Hepatocyte (in vitro differentiated cells): ENCODE measurements at places on chromosomes 3 and 15. TPM values are rescaled to one million over a fixed set of nuclear protein-coding genes. Genes with fewer than 3 reads are reported as not detected.
A peak's percentile ranks its signal among the peaks of the same experiment; 100 is the strongest.

- H3K36me3 ChIP-seq, result no peaks in the 10 kb centered on the region
- no peaks in the 10 kb centered on the region for H3K27me3 ChIP-seq
- no peak for DNase-seq
- H3K4me3 ChIP-seq, result no peak overlapping the region
- H3K4me1 ChIP-seq, result no peaks in the 10 kb centered on the region
- H3K27ac ChIP-seq, result no peak overlapping the region
Observed at GRCh38 chr3:168220556-168220955, 124.8 kb upstream of the GOLIM4 start.

- H3K27me3 ChIP-seq, result no peaks in the 10 kb centered on the region
- no peaks in the 10 kb centered on the region for H3K36me3 ChIP-seq
- H3K4me3 ChIP-seq, result no peak overlapping the region
Observed at GRCh38 chr3:175651716-175652115, 792.6 kb downstream of the NAALADL2 start.

- peak overlapping the region; percentile 50 for H3K27ac ChIP-seq
- peaks cover 5% of the 10 kb centered on the region for H3K4me1 ChIP-seq
- no peak overlapping the region for H3K4me3 ChIP-seq
- no peaks in the 10 kb centered on the region for H3K27me3 ChIP-seq
- DNase-seq, result no peak
Observed at GRCh38 chr3:157094751-157095480, 65.0 kb downstream of the CCNL1 start.

DNA sequence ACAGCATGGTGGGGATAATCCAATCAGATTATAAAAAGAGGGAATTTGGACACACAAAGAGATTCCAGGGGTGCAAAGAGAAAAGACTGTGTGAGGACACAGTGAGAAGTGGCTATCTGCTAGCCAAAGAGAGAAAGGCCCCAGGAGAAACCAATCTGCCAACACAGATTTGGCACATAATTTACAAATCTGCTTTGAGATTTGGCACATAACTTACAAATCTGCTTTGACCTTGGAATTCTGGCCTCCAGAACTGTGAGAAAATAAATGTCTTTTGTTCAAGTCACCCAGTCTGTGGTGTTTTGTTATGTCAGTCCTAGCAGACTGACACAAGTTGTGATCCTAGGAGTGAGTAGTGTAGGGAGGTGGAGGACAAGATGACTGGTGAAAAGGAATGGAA, 3.5 kb upstream of the TM4SF18 start:
- peaks cover 10% of the 10 kb centered on the region for H3K4me1 ChIP-seq
- no peak overlapping the region for H3K27ac ChIP-seq
- no peak overlapping the region for H3K4me3 ChIP-seq
- H3K27me3 ChIP-seq, result no peaks in the 10 kb centered on the region
- DNase-seq, result no peak

- no peaks in the 10 kb centered on the region for H3K27me3 ChIP-seq
- peak; percentile 19 for DNase-seq
Observed at GRCh38 chr3:115975353-115975752, 352.0 kb downstream of the GAP43 start.

GRCh38 chr3:138681463-138682220, 73.1 kb downstream of the FAIM start:
- peaks cover 6% of the 10 kb centered on the region for H3K4me1 ChIP-seq
- no peak for DNase-seq
- no peaks in the 10 kb centered on the region for H3K36me3 ChIP-seq
- no peak overlapping the region for H3K4me3 ChIP-seq

- no peaks in the 10 kb centered on the region for H3K4me1 ChIP-seq
- H3K27ac ChIP-seq, result no peak overlapping the region
- DNase-seq, result no peak
- no peaks in the 10 kb centered on the region for H3K36me3 ChIP-seq
- H3K4me3 ChIP-seq, result no peak overlapping the region
- no peaks in the 10 kb centered on the region for H3K27me3 ChIP-seq
Observed at GRCh38 chr15:41990691-41991090, 18.3 kb upstream of the EHD4 start.

DNA sequence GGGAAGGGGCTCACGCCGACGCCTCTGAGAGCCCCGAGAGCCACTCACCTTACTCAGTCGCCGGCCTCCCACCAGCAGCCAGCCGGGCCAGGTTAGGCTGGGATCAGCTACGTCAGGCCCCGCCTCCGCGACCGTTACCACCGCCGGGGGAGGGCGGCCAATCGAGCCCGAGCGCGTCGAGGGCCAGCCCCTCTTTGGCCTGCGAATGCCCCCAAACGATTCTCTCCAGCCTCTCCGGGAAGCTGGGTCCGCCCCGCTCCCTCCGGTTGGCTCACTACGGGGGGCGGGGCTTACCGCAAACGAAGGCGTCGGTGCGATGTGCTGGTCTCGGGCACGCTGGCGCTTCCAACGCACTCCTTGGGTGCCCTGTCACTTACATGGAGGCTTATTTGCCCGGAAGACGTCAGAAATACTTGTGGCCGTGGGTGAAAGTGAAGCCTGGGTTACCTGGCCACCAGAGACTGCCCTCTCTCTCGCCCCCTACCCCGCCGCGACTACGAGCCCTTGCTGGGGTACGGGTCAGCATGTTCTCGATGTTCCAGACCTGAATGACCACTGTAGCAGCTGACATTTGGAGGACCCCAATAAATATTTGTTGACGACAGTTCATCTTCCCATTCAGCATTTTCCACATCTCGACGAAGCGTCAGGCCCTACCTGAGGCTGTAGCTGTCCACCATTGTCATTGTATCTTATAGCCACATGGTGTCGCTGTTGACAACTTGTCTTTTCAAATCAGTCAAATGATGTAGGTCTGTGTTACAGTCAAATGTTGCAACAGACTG, at the start of gene CEP70:
TSS of gene CEP70 (minus strand) at position 111 of the 785 bp plus-strand sequence. CDS start 21,333 bp downstream, outside the sequence.
- no peaks in the 10 kb centered on the region for H3K27me3 ChIP-seq
- DNase-seq, result peak; percentile 98
- H3K36me3 ChIP-seq, result no peaks in the 10 kb centered on the region
- peak within 1 kb of the TSS; percentile 93 for H3K27ac ChIP-seq
- H3K4me1 ChIP-seq, result peaks cover 7% of the 10 kb centered on the region

GRCh38 chr15:99310745-99311144, 59.5 kb downstream of the LRRC28 start:
- no peak for DNase-seq
- peaks cover 15% of the 10 kb centered on the region for H3K4me1 ChIP-seq
- H3K27me3 ChIP-seq, result no peaks in the 10 kb centered on the region

- H3K4me3 ChIP-seq, result no peak overlapping the region
- no peaks in the 10 kb centered on the region for H3K36me3 ChIP-seq
- no peak for DNase-seq
- peak overlapping the region; percentile 37 for H3K27ac ChIP-seq
- no peaks in the 10 kb centered on the region for H3K27me3 ChIP-seq
- no peaks in the 10 kb centered on the region for H3K4me1 ChIP-seq
Observed at GRCh38 chr3:196274585-196274984, 12.9 kb downstream of the PCYT1A start.

DNA sequence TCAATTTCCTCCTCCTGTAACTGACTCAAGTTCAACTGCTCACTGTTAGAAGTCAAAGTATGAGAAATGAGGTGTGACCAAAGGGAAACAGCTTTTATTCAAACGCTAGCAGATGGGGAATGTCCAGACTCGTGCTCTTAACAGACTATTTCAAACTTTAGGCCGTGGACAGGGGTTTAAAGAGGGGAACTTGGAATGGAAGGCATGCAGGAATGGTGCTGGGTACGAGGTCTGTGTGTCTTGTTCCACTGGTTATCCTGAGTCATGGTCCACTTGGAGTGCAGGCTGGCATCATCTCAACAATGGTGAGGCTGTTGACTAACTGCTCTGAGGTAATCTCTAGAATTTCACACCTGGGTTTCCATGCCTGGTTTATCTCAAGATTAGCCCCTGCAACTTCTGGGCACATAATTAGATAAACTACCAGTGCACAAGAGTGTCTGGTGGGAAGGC, 22.9 kb upstream of the DNAAF4 start:
- H3K27ac ChIP-seq, result no peak overlapping the region
- no peak overlapping the region for H3K4me3 ChIP-seq
- H3K36me3 ChIP-seq, result no peaks in the 10 kb centered on the region
- no peaks in the 10 kb centered on the region for H3K4me1 ChIP-seq
- peak; percentile 23 for DNase-seq

- H3K4me1 ChIP-seq, result peaks cover 36% of the 10 kb centered on the region
- no peaks in the 10 kb centered on the region for H3K36me3 ChIP-seq
- DNase-seq, result no peak
- H3K27me3 ChIP-seq, result no peaks in the 10 kb centered on the region
- no peak overlapping the region for H3K4me3 ChIP-seq
- H3K27ac ChIP-seq, result peak overlapping the region; percentile 42
Observed at GRCh38 chr3:64488939-64489338, 198.9 kb downstream of the ADAMTS9 start.

DNA sequence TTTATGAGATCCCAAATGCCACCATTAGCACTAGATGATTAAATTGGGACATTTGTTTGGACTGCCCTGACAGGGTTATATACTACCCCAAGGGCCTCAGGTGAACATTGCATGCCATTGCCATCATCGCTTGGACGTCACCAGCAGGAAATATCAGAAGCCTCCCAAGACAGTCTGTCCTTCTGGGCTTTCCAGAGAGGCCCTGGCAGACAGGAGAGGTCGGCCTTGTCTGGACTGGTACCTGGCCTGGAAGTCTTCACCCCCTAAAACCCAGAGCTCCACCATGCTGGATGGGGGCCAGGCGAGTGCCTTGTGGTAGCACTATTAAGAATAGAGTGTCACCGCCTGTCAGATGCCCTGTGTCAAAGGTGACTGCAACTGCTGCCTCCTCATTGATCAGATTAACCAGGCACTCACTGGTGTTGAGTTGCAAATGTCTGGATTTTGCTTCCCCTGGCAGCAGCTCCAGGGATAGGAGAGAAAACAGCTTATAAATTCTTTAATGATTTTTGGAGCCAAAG, 324.1 kb upstream of the RASGRP1 start:
- H3K4me1 ChIP-seq, result peaks cover 36% of the 10 kb centered on the region
- H3K27ac ChIP-seq, result no peak overlapping the region
- no peaks in the 10 kb centered on the region for H3K36me3 ChIP-seq
- no peaks in the 10 kb centered on the region for H3K27me3 ChIP-seq
- H3K4me3 ChIP-seq, result no peak overlapping the region
- DNase-seq, result no peak

GRCh38 chr15:33086500-33087121, 107.9 kb downstream of the FMN1 start:
- no peaks in the 10 kb centered on the region for H3K4me1 ChIP-seq
- peak; percentile 58 for DNase-seq
- no peaks in the 10 kb centered on the region for H3K36me3 ChIP-seq
- no peaks in the 10 kb centered on the region for H3K27me3 ChIP-seq
- no peak overlapping the region for H3K27ac ChIP-seq

GRCh38 chr15:78930577-78931388, 14.1 kb downstream of the CTSH start:
- H3K4me3 ChIP-seq, result no peak overlapping the region
- H3K4me1 ChIP-seq, result peaks cover 9% of the 10 kb centered on the region
- no peaks in the 10 kb centered on the region for H3K27me3 ChIP-seq
- DNase-seq, result peak; percentile 67

- no peak overlapping the region for H3K4me3 ChIP-seq
- H3K27me3 ChIP-seq, result no peaks in the 10 kb centered on the region
- no peaks in the 10 kb centered on the region for H3K4me1 ChIP-seq
- no peaks in the 10 kb centered on the region for H3K36me3 ChIP-seq
- no peak overlapping the region for H3K27ac ChIP-seq
- DNase-seq, result no peak
Observed at GRCh38 chr3:16849229-16849628, 35.5 kb upstream of the PLCL2 start.

- H3K4me3 ChIP-seq, result peak overlapping the region; percentile 51
- no peak overlapping the region for H3K27ac ChIP-seq
- DNase-seq, result peak; percentile 42
- peaks cover 14% of the 10 kb centered on the region for H3K4me1 ChIP-seq
- H3K27me3 ChIP-seq, result peaks cover 81% of the 10 kb centered on the region
Observed at GRCh38 chr3:39808467-39809180, 785 bp upstream of the MYRIP start.

DNA sequence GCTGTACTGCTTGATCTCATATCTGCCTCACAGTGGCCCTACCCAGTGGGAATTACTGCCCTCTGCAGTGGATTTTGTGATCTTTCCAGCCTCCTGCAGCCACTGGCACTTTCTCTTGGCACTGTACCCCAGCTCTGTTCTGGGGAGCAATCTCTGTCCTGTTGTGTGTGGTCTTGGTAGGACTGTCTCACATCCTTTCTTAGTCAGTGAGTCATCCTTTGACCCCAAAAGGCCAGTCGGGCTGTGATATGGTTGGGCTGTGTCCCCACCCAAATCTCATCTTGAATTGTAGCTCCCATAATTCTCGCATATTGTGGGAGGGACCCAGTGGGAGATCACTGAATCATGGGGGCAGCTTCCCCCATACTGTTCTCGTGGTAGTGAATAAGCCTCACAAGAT, 133.3 kb upstream of the TPM1 start:
- no peak overlapping the region for H3K27ac ChIP-seq
- no peaks in the 10 kb centered on the region for H3K36me3 ChIP-seq
- DNase-seq, result no peak
- H3K27me3 ChIP-seq, result no peaks in the 10 kb centered on the region
- H3K4me1 ChIP-seq, result peaks cover 7% of the 10 kb centered on the region

GRCh38 chr3:119580067-119580760, 922 bp downstream of the ADPRH start:
- peak overlapping the region; percentile 92 for H3K27ac ChIP-seq
- peaks cover 5% of the 10 kb centered on the region for H3K4me1 ChIP-seq
- no peaks in the 10 kb centered on the region for H3K27me3 ChIP-seq
- H3K4me3 ChIP-seq, result peak overlapping the region; percentile 71
- peak; percentile 20 for DNase-seq

GRCh38 chr3:135218304-135218703, 423.2 kb downstream of the EPHB1 start:
- H3K36me3 ChIP-seq, result no peaks in the 10 kb centered on the region
- no peaks in the 10 kb centered on the region for H3K4me1 ChIP-seq
- H3K4me3 ChIP-seq, result no peak overlapping the region
- no peak overlapping the region for H3K27ac ChIP-seq

DNA sequence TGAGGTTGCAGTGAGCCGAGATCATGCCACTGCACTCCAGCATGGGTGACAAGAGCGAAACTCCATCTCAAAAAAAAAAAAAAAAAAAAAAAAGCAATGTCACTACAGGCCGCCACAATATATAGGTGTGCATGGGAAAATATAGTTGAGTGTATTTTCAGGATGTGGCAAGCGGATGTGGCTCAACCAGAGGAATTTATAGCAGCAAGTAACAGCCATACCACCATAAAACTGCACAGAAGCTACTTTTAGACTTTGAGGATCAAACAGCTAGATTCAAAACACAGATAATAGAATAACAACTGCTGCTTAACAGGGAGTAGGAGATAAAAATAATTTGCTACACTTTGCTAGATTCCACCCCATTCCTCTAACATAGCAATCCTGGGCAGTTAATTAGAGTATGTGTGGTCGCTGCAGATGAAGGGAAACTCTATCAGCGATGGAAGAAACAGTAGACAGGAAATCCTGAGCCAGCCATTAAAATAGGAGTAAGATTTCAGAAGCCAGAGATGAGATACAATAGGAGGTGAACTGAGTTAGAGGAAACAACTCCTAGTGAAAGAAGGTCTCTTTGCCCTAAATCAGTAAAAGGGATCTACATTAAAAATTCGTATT, 318.7 kb upstream of the STT3B start:
- H3K27me3 ChIP-seq, result no peaks in the 10 kb centered on the region
- no peaks in the 10 kb centered on the region for H3K36me3 ChIP-seq
- H3K27ac ChIP-seq, result no peak overlapping the region
- H3K4me1 ChIP-seq, result no peaks in the 10 kb centered on the region
- no peak for DNase-seq

Gene WDR73
- total RNA-seq, result 19.9 and 30.3 TPM in 2 replicates

Gene LRCH3
- 38.5 and 43.9 TPM in 2 replicates for total RNA-seq

Gene CLSTN2
- 19.7 and 27.0 TPM in 2 replicates for total RNA-seq

Gene ZDHHC19
- total RNA-seq, result not detected in 2 replicates

Gene GLDN
- total RNA-seq, result 0.92 and 1.8 TPM in 2 replicates

Gene CPNE4
- 0.37 and 1.8 TPM in 2 replicates for total RNA-seq

Gene RBPMS2
- total RNA-seq, result 0.27 and 1.2 TPM in 2 replicates

Gene LIPC
- 64.8 and 67.7 TPM in 2 replicates for total RNA-seq

Gene TJP1
- 75.2 and 88.7 TPM in 2 replicates for total RNA-seq

Gene MME
- 223 and 250 TPM in 2 replicates for total RNA-seq
